Panc1 (cell line): ENCODE measurements at places on chromosomes 1 and 21. TPM values are rescaled to one million over a fixed set of nuclear protein-coding genes. Genes with fewer than 3 reads are reported as not detected.

INTS11 gene
- total RNA-seq = 114 TPM

KHDC4 gene
- 80.4 TPM for total RNA-seq

ZNF593 gene
- total RNA-seq = 108 TPM

ARHGEF2 gene
- 87.0 TPM for total RNA-seq

KRTAP7-1 gene
- not detected for total RNA-seq

AXDND1 gene
- total RNA-seq = 0.31 TPM

OR2T35 gene
- not detected for total RNA-seq

- no peak for DNase-seq
These were observed 26.4 kb downstream of the QSOX1 start for GRCh38 chr1:180181048-180181447.

- DNase-seq = no peak
These were observed 307.3 kb downstream of the BRINP3 start for GRCh38 chr1:190170321-190170720.

DNA sequence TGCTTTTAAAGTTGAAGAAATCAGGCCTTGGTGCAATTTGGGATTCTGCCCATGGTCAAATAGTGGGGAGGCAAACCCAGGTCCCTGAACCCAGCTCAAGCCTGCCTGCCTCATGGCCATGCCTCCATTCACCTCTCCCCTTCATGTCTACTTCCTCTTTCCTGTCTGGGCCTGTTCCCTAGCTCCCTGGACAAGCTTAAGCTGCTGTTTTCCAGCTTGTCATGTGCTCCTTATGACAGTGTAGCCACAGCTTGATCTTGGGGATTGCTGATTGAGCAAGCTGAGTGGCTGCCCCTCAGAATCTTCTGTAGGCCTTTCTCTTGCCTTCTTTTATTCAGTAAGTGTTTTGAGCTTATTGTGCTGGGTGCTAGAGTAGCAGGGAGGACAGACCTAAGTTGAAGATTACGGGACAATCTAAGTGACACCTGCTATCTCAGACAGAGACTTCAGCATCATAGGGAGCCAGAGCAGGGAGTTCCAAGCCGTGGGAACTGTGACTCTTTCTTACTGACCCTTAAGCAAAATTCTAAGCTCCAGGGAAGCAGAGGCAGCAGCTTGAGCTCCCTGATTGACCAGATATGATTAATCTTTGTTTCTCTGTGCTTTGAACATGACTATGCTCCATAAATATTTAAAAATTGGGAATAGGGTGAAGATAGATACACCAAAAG is 520 bp upstream of the MR1 start:
- no peak for DNase-seq

- no peak for DNase-seq
These were observed 32.0 kb downstream of the ZBTB17 start for GRCh38 chr1:15943992-15944307.

DNA sequence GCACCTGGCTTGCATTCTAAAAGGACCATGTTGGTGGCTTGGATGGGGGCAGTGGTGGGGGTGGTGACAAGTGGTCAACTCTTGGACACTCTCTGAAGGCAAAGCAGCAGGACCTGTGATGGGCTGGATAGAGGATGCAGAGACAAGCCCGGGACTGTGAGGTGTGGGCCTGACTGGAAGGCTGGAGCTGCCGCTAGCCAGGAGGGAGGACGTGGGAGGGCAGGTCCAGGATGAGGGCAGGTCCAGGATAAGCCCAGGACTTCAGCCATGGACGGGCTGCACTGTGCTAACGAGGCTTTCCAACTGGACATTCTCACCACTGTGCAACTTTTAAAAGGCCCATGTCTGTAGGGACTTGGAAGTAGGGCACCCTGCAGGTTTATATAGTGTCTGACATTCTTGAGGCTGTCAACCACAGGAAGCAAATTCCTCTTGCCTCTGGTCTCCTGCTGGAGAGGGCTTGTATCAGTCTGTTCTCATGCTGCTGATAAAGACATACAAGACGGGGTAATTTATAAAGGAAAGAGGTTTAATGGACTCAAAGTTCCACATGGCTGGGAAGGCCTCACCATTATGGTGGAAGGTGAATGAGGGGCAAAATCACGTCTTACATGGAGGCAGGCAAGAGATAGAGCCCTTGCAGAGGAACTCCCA is 8.3 kb upstream of the C1orf167 start:
- no peak for DNase-seq

- DNase-seq = no peak
These were observed 45.1 kb upstream of the RNF11 start for GRCh38 chr1:51190961-51191360.

- DNase-seq = no peak
These were observed 133.0 kb downstream of the PTPN14 start for GRCh38 chr1:214418391-214418790.

- no peak for DNase-seq
These were observed 427.4 kb upstream of the NCAM2 start for GRCh38 chr21:20570824-20571232.

GRCh38 chr1:53316766-53317581 is 10.9 kb downstream of the LRP8 start:
- no peak for DNase-seq

GRCh38 chr21:14875704-14876523 is 188.9 kb downstream of the NRIP1 start:
- no peak for DNase-seq

DNA sequence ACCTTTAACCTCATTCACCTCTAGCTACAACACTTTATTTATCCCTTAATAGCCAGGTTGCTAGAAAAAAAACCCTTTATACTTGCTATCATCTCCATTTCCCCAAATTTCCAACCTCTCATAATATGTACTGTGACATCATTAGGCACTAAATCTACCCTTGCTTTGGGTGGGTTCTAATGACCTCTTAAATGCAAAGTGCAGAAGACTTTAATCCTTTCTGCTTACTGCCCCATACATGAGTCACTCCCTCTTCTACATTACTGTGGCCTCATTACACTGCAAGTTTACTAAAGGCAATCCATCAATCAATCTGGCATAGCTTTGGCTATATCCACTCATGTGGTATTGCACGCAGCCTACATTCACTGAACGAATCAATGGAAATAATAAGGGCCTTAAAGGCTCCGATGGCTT is 353.3 kb downstream of the SMYD3 start:
- no peak for DNase-seq

DNA sequence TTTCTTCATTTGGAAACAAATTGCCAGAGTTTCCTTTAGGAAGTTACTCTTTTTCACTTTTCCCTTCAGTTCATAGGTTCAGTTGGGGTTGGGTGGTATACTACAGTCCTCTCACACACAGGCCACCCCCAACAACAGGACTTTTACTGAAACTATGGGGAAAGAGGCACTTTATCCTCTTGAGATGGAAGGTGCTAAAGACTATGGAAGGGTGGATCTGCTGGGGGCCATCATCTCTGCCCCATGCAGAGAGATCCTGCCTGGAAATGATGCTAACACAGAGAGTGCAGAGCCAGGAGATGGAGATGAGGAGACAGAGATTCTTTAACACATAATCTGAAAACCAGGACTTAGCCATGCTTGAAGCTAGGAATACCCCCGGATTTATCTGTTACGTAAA is 24.3 kb downstream of the ILDR2 start:
- no peak for DNase-seq

DNA sequence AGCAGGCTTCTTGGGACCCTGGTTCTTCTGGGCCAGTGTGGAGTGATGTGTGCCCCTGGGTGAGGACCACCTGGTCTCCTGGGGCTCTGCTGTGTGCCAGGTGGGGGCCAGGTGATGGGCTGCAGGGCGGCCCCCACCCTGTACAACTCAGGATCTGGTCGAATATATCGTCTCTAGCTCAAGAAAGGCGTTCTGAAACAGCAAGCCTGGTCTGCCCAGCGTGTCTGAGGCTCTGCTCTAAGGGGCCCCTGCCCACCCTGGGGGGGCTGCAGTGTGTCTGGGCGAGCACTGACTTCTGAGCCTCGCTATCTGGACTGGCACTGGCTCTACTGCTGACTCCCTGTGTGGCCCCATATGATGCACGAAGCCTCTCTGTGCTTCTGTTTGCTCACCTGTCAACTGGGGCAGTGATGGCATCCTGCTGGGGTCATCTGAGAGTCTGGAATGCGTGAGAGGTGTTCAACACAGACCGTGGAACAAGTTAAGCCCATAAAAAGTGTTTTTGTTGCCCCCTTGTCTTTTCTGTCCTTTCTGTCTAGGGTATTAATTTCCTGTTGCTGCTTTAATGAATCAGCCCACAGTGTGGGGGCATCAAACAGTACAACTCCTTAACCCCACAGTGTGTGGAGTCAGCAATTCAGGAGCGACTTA is 56.0 kb upstream of the TRAPPC10 start:
- DNase-seq = no peak

DNA sequence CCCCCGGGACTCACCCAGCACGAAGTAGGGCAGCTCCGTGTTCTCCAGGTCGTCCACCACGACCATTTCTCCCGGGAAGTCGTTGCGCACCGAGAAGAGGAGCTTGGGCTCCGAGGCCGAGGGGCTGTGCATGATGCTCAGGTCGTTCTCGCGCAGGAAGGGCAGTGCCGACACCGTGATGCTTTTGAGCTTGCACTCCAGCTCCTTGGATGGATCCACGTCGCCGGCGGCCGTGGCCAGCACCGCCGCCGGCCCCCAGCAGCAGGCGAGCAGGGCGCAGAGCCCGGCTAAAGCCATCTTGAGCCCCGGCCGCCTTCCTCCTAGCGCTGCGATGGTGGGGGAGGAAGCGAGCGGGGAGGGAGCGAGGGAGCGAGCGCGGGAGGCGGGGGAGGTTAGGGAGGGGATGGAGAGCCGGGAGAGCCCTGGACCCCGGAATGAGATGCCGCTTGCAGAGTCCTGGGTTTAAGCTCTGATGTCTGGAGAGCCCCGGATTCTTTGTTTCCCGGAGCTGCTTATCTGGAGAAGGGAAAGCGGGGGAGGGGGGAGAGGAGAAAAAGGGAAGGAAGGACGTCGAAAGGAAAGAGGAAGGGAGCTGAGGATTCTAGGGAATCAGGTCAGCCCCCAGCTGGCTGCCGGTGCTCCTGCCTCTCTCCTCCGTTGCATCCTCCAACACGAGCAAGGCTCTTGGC is at the start of gene ASTN1:
TSS of gene ASTN1 (minus strand) at position 333 of the 689 bp plus-strand sequence. CDS start at position 297, 36 bp downstream.
- DNase-seq = no peak

GRCh38 chr21:32334980-32335531 is 36.4 kb downstream of the MRAP start:
- DNase-seq = no peak

DNA sequence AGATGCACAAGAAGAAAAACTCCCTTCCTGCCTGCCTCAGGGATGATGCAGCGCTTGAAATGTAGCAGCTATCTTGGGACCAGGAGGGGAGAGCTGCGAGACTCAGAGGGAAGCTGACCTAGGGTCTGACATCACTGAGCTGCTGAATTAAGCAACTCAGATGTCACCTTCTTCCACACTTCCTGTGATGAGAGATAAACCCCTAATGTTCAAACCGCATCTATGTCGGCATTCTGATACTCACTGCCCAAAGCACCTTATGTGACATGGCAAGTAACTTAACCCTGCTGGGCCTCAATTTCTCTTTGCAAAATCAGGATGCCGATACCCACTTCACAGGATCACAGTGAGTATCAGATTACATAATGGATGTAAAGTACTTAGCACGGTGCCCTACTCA is 9.1 kb upstream of the AK2 start:
- no peak for DNase-seq

- no peak for DNase-seq
These were observed 59.3 kb upstream of the ID3 start for GRCh38 chr1:23618586-23619083.

- no peak for DNase-seq
These were observed 23.8 kb downstream of the TSEN15 start for GRCh38 chr1:184075055-184076029.

DNA sequence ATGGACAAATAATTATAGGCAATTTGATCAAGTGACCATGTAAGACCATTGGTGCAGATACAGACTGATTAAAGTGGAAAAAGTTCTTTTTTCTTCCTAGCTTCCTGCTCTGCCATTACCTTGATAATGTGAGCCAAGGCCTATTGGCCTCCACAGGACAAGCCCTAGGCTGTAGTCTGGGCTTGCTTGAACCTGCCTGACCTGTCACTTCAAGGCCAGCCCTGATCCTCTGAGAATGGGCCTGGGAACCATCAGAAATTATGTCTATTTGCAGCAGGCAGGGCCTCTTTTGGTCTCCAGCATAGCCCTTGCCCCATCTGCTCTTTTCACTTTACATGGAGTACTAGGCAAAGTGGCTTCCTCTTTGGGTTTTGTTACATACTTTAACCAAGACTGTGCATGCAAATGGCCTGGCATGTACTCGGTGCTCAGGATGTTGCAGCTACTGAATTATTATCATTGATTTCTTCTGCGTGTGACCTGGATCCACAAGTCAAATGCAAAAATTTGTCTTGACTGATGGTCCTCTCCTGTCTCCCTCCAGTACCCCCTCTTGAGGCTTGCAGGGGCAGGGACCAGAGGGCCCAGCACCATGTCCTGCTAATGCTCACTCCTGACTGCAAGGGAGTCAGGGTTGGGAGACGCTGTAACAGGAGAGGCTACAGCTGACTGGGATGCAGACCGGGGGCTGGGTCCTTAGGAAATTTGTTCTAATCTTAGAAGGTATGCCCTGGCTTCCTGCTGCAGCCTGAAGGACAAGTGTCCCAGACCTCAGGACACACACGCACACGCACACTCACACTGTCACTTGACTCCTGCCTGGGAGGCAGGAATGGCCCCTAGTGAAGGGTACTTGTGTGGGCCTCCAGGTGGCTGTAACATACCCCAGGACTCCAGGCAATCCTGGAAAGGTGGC is 39.4 kb downstream of the RCSD1 start:
- no peak for DNase-seq

GRCh38 chr1:24266398-24266941 is 52.7 kb upstream of the GRHL3 start:
- peak; percentile 30 for DNase-seq

- DNase-seq = no peak
These were observed 273.0 kb downstream of the PAPPA2 start for GRCh38 chr1:176736015-176736414.

GRCh38 chr1:227944931-227945890 is 2.5 kb downstream of the WNT9A start:
- DNase-seq = no peak
